ENCODE measurements at places on chromosomes 16 and 17.
A peak's percentile ranks its signal among the peaks of the same experiment; 100 is the strongest.

- peak; percentile 8 for DNase-seq
Observed at GRCh38 chr16:79628501-79628975, 28.0 kb upstream of the MAF start.

GRCh38 chr17:79777120-79777893 lies 641 bp upstream of the CBX2 start:
- peak; percentile 20 for DNase-seq

GRCh38 chr16:85983064-85983463 lies 84.1 kb downstream of the IRF8 start:
- DNase-seq: no peak

DNA sequence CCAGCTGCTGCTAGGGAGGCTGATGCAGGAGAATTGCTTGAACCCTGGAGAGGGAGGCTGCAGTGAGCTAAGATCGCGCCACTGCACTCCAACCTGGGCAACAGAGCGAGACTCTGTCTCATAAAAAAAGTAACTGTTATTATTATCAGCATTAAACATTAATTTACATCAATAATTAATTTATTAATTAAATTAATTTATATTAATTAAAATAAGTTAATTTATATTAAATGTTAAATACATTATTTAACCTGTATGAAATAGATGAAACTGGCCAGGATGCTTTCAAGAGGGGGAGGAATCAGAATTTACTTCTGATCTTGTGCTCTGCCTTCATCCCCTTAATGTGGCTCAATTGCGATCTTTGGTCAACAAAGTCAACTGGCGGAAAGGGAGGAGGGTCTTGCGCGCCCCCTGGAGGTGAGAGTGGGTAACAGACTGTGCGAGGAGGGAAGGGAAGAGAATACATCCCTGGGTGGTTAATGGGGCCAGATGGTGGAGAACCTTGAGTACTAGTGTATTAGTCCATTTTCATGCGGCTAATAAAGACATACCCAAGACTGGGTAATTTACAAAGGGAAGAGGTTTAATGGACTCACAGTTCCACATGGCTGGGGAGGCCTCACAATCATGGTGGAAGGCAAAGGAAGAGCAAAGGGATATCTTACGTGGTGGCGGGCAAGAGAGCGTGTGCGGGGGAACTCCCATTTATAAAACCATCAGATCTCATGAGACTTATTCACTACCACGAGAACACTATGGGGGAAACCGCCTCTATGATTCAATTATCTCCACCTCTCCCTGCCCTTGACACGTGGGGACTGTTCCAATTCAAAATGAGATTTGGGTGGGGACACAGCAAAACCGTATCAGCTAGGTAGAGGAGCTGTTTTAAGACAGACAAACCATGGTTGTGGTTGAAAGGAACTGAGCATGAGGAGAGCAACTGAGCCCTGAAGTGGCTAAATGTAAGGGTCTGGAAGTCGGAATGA lies 15.7 kb upstream of the CPPED1 start:
- peak; percentile 40 for DNase-seq

GRCh38 chr16:88526906-88527185 lies 43.4 kb upstream of the ZC3H18 start:
- DNase-seq: no peak
